ENCODE measurements at places on chromosomes 7 and 10.

DNA sequence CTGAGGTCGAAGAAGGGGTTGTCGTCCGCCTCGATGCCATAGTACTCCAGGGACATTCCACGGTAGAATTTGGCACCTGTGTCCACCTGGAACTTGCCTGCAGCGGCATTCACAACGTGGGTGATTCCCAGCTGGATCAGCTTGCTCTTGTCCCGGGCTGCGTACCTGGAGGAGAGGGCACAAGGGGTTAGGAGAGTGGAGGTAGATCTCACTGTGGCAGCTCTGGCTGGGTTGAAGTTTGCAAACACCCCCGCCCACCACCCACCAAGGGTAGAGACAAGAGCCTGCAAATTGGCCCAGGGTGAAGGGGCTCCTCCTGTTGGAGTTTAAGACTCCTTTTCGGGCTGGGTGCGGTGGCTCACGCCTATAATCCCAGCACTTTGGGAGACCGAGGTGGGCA is 15.8 kb upstream of the SAMD8 start:
- no peak for DNase-seq

- no peak for DNase-seq
Measured at GRCh38 chr7:140049339-140050024, 13.3 kb downstream of the PARP12 start.

- peak; percentile 65 for DNase-seq
Measured at GRCh38 chr10:34723750-34724149, 91.3 kb downstream of the PARD3 start.

GRCh38 chr10:60513281-60513680 is 123.6 kb upstream of the ANK3 start:
- DNase-seq = no peak

GRCh38 chr10:36148207-36148606 is 506.1 kb upstream of the FZD8 start:
- DNase-seq = peak; percentile 46

GRCh38 chr10:92640107-92640506 is 47.2 kb downstream of the KIF11 start:
- peak; percentile 50 for DNase-seq

- peak; percentile 60 for DNase-seq
Measured at GRCh38 chr10:91006001-91006751, 85.3 kb upstream of the ANKRD1 start.

DNA sequence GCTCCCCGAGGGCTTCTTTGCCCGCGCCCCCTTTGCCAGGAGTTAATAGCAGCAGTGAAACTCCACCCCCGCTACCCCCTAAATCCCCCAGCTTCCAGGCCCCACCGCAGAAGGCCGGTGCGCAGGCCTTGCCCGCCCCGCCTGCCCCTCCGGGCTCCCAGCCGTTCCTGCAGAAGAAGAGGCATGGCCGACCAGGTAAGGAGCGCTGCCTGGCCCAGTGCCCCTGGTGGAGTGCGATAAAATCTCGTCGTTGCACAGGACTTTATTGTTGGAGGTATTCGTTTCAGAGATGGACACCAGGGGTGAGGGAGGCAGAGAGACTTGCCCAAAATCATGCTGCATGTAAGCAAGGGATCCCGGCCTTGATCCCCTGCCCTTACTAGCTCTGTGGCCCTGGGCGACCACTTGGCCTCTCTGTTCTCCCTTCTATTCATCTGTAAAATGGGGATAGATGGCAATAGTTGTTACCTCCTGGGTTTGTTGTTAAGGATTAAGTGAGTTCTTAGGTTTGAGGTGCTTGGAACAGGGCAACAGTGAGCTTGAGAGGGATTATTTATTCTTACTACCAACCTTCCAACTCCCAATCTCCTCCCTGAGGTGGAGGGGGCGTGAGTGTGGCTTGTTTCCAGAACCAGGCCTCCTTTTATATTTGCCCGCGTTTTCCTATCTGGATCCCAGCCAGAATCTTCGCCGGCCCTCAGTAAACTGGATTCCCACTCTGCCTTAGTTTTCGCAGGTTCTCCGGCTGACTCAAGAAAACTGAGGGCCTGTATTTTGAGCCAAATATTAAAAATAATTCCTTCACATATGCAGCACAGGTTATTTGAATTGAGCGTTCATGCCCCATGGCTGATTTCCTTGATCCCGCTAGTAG is 78.3 kb downstream of the WIPF3 start:
- DNase-seq = no peak

DNA sequence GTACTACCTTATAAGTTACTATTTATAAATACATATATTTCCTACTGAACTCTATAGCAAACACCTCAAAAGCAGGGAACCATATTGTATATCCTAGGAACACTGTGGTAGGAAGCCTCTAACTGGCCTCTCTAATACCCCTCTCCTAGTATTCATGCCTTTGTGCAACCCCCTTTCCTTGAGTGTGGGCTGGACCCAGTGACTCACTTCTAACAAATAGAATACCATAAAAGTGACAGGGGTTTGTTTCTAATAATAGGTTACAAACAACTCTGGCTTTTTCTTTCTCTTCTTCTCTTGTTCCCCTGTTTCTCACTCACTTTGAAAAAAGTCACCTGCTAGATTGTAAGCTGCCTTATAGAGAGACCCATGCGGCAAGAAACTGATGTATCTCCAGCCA is 51.6 kb upstream of the MACC1 start:
- peak; percentile 47 for DNase-seq

DNA sequence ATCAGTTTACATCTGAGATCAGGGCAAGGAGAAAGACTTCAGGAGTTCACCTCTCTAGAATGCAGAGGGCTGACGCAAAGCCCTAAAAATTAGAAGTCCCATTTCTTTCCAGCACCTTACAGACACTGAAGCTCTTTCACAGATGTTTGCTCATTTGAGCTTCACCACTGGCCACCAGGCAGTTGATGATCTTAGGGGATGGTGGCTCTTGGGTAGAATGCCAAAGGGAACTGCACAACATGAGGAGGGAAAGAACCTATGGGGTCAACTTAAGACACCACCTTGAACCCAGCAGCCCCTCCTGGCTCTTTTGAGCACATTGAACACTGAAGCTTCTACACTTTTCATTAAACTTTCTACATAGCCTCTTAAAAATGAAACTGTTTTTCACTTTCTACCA is 390.3 kb upstream of the CELF2 start:
- DNase-seq = no peak
